ENCODE measurements at places on chromosomes 12 and 14.

- DNase-seq = no peak
Measured at GRCh38 chr14:92969430-92969829, 46.5 kb downstream of the CHGA start.

DNA sequence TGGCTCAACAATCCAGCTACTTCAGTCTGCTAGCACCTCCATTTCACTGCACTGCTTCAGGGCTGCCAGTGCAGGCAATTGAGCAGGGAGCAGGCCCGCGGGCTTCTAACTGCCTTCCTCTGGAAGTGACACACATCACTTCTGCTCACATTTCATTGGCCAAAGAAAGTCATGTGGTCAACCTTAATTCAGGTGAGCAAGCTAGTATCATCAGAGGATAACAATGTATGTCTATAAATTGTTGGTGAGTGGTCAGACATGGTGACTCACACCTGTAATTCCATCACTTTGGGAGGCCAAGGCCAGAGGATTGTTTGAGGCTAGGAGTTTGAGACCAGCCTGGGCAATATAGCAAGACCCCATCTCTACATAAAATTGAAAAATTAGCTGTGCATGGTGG is 22.3 kb upstream of the CHGA start:
- no peak for DNase-seq

DNA sequence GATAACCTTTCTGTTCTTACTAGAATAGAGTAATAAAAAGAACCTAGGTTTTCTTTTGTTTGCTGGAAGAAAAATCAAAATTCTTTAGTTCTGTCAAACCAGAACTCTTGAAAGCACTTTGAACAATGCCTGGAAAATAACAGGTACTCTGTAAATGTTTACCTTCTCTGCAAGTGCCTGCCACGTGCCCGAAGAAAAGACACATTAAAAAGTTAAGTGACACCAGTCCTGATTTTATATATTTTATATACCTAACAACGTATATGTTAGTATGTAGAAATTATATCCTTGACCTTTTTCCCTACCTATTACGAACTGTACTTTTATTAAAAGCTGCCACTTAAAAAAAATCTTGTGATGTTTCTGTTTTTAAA is 976 bp downstream of the THAP2 start:
- DNase-seq = no peak

GRCh38 chr12:79961411-79961810 is 26.5 kb upstream of the PPP1R12A start:
- no peak for DNase-seq

DNA sequence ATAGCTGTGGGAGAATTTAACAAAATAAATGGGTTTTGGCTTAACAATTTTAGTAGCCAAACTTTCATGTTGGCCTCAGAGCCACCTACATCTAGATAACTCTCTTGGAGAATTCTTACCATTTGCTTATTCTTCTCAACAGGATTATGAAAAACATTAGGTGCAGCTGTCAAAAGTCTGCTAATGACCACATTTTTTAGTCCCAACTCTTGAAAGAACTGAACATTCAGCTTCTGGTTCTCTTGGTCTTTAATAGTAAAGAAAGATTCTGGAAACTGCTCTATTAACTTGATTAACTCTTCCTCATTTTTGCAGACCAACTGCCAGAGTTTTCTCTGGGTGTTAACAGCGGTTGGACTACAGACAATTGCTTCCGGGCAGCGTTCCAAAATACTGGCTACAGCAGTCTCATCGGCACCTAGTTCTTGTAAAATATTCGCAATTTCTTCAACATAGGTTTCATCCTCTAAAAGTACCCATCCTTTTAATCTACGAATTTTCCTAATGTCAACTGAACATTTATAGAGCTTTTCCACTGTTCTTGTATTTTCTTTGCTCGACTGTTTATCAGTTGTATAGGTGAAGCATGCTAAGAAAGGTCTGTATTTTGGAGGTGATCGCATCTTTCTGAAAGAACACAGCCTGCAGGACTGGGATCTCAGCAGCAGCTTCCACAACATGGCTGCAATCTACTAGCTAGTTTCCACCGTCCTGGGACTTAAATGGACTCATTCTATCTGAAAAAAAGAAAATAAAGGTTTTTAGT is 8.7 kb downstream of the MTERF2 start:
- no peak for DNase-seq

- no peak for DNase-seq
Measured at GRCh38 chr14:102875652-102876051, 46.8 kb upstream of the AMN start.

DNA sequence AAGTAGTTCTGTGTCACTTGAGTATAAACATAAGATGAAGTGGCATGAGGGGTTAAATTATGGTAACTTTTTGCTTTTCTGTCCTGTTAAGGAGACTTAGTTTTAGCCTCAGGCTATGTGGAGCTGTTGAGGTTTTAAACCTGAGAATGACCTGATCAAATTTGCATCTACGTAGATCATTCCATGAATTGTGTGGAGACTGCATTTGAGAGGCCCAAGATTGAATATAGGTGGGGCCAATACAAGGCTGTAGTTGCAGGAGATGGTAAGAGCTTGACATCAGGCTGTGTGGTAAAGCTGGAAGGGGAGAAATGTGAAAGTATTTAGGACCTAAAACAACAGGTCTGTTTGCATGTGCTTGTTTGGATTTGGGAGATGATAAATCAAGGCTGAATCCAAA is 249.5 kb downstream of the SLC16A7 start:
- DNase-seq = no peak

DNA sequence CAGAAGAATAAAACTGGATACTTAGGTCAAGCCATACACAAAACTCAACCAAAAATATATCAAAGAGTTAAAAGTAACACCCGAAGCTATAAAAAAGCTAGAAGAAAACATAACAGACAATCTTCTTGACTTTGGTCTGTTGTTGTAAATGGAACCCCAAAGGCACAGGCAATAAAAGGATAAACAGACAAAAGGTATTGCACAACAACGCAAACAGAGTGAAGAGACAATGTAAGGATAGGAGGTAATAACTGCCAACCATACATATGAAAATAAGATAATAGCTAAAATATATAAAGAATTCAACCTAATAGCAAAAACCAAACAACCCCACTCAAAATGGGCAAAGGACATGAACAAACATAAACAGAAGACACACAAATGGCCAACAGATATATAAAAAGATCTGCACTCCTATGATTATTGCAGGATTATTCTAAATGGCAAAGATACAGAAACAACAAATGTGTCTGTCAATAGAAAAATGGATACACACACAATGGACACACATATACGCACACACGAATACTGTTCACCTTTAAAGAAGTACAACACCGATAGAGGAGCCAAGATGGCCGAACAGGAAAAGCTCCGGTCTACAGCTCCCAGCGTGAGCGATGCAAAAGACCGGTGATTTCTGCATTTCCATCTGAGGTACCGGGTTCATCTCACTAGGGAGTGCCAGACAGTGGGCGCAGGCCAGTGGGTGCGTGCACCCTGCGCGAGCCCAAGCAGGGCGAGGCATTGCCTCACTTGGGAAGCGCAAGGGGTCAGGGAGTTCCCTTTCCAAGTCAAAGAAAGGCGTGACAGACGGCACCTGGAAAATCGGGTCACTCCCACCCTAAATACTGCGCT is 1137.1 kb downstream of the FSCB start:
- DNase-seq = no peak

- no peak for DNase-seq
Measured at GRCh38 chr14:33369972-33370371, 431.3 kb downstream of the NPAS3 start.

DNA sequence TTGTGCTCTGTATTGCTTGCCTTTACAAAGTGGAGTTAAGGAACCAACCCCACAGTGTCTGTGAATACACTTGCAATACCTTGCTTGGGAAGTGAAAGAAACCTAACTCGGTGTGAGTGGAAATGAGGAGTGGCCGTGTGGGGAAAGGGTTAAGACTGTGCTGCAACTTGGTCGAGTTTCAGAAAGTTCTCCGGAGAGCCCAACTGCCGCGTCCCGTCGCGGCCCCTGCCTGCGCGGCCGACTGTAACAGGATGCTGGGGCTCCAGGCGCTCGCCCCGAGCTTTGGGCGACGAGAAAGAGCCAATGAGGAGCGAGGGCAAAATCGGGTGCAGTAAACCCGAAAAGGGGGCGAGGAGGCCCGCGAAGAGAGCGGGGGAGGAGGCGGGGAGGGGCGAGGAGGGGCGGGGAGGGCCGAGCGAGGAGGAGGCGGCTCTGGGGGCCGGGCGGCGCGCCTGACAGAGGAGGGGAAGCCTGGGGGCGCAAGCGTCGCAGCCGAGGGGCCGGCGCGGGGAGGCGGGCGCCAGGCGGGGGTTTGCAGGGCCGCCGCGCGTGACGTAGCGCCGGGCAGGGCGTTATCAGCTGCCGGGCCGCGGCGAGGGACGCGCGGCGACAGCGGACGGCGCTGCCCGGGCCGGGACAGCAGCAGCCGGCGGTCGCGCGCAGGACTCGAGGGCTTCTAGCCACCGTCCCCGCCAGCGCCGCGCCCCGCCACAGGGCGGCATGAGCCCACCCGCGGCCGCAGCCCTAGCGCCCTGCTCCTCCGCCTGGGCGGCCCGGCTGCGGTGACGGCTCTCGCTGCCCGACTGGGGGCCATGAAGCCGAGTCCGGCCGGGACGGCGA is at the start of gene DACT1:
DACT1 (plus strand) TSS at position 572 of the 840 bp plus-strand sequence; CDS start at position 813, 241 bp downstream.
- peak; percentile 16 for DNase-seq

- DNase-seq = no peak
Measured at GRCh38 chr12:53181935-53182334, 1.2 kb upstream of the CSAD start.

GRCh38 chr12:69509904-69510827 is 40.0 kb downstream of the FRS2 start:
- no peak for DNase-seq

- peak; percentile 6 for DNase-seq
Measured at GRCh38 chr12:8987685-8988084, 1.7 kb upstream of the KLRG1 start.

- DNase-seq = no peak
Measured at GRCh38 chr12:57846285-57846576, 298 bp downstream of the CTDSP2 start.

DNA sequence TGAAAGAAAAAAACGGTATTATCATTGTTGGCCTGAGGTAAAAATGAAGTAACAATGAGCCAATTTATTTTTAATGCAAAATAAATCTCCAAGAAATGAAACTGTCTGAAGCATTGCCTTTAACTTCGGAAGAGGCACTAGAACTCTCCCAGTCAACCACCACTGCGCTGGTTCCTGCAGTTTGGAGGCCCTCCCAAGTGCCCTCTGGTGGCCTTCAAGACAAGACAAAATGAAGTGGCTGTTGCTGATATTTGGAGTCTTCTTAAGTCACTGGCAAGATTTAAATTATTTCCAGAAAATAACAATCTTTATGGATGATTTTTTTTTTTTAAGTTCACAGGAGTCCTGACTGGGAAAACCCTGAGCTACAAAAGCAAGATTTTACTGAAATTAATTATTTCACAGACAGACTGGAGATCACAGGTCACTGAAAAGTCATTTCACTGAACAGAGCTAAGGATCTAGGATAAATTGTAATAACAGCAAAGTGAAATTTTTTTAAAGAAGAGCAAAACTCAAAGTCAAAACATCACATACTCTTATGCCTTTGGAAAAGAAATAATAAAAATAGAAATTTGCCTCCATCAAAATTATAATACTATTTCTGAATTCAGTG is 58.2 kb downstream of the DICER1 start:
- peak; percentile 20 for DNase-seq

GRCh38 chr12:81039231-81039630 is 38.6 kb upstream of the ACSS3 start:
- no peak for DNase-seq

- no peak for DNase-seq
Measured at GRCh38 chr14:104801520-104802393, 856 bp downstream of the ZBTB42 start.

DNA sequence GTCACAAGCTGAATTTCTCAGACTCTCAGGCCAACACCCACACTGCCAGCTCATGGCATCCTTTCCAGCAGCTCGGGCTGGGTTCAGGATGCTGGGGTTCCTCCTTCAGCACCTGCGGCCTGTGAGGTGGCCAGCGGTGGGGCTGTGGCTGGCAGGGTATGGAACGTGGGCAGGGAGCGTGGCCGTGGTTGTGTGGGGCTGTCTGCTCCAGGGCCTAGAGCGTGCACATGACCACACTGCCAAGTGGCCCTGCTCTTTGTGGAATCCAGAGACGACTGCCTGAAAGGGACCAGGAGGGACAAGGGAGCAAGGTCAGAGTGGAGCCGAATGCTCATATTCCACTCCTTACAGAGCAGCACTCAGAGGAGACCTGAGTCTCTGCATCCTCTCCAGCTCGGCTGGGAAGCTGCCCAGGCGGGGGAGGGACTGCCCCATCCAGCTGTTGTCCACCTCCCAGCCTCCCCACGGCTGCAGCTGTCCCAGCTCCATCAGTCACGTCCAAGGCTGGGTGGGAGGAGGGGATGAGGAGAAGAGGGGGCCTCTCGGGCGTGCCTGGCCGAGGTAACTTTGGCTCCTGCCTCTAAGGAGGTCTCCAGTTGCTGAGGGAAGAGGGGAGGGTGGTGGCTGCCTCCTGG is 71.3 kb downstream of the TSPAN9 start:
- no peak for DNase-seq

DNA sequence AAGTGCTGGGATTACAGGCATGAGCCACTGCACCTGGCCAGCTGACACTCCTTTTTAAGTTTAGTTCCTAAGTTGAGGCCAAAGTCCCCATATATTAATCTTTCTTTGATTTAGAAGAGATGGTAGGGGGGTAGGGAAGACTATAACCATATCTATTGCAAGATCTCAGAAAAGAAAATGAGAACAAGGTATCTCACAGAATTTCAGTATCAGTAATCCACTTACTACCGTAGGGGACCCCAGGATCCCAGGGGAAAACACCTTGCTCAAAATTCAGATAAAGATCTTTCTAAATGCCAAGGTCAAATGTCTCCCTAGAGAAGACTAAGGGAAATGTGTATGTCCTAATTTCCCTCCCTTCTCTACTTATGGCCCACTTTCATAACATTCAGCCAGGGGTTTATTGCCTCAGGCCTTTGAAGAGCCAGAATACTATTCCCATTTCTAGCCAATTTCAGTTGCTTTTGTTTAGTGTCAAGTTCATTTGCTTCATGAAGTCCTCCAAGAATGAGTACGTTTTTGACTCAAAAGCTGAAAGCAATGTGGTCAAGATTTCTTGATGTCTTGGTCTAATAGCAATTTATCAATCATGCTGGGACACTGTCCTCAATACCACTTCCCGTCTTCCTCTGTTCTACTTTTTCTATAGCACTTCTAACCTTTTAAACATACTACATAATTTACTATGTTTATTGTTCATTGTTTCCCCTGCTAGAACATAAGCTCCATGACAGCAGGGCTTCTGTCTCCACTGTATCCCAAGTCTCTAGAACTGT is 86.3 kb downstream of the DCAF5 start:
- no peak for DNase-seq

DNA sequence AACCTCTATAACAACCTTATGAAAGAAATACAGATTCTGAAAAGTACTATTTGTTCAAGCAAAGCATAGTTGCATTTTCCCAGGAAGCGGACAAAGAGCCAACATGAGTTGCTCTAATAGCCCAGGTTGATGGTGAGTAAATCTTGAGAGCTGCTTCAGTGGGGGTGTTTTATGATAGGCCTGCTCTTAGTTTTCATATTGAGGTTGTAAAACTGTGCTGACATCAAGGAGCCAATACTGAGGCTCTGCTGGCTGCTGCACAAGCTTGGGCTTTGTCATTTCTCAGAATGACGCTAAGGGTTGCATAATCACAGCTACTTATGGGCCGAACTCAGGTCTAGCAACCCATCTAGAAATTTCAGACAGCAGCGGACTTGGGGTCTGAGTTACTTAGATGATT is 11.5 kb downstream of the TBC1D30 start:
- DNase-seq = no peak

GRCh38 chr14:72305561-72305960 is 373.3 kb downstream of the RGS6 start:
- no peak for DNase-seq

- no peak for DNase-seq
Measured at GRCh38 chr12:43370263-43370662, 181.7 kb downstream of the ADAMTS20 start.

- no peak for DNase-seq
Measured at GRCh38 chr12:12482959-12483358, 79.7 kb downstream of the DUSP16 start.
